ENCODE measurements at places on chromosomes 4 and X.

GRCh38 chrX:40104630-40104984 lies 6.8 kb upstream of the BCOR start:
- DNase-seq: no peak

- DNase-seq: no peak
Measured at GRCh38 chr4:147696866-147697265, 12.9 kb upstream of the PRMT9 start.

DNA sequence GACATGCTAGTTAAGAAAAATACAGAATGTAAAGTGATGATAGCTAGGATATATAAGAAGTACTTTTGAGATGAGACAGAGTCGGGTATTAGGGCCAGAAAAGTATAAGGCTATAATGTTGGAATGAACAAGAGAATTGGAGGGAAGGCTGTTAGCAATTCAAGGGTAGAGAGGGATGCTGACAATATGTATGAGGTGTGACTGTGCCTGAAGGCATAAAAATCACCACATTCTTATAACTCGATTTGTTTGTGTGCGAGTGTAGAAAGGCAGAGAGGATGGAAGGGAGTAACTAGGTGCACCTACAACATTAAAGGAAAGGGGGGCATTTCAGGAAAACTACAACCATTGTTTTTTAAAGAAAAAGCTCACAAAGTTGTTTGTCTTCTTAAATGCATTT lies 86.0 kb downstream of the FAT4 start:
- no peak for DNase-seq

DNA sequence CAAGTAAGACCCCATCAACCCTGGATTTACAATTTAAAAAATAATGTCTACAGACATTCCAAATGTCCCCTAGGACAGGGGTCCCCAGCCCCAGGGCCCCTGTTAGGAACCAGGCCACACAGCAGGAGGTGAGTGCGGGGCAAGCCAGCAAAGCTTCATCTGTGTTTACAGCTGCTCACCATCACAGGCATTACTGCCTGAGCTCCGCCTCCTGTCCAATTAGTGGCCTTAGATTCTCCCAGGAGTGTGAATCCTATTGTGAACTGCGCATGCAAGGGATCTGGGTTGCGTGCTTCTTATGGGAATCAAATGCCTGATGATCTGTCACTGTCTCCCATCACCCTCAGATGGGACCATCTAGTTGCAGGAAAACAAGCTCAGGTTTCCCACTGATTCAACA lies 146.1 kb downstream of the ATP10D start:
- no peak for DNase-seq

DNA sequence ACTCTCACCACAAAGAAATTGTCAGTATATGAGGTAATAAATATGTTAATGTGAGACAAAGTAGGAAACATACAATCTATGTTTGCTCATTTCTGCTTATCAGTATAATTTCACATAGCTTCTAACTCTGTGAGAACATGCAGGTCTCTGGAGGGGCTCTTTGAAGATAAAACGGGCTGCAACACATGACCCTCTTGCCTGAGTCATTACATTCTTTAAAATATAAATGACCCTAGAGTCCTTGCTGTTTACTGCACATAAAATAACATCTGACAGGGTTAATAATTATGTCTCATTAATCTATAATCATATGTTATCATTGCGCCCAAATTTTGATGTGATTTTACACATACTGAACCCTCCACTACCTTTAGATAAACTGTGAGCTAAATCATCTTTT lies 681.5 kb downstream of the ARAP2 start:
- peak; percentile 66 for DNase-seq
